Stimulated activated naive CD4-positive, alpha-beta T cell (primary cell): ENCODE measurements at places on chromosomes 7 and 10.

DNA sequence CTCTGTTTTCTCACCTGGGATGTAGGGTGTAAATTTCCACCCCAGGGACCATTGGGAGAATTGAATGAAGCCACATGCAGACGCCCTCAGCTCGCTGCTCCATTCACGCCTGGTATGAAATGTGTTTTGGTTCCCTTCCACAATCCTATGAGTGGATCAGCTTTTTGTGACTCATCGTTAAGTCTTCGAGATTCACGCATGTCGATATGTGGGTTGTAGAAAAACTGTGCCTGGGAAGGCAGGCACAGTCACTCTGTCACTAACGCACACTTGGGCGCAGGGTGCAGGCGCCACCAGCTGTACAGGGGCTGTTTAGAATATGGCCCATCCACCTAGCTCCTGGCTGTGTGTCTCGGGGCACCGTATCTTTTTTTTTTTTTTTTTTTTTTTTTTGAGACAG is 64.2 kb upstream of the SH2B2 start:
- no peak for DNase-seq

GRCh38 chr10:84428711-84429110 is 100.3 kb downstream of the CCSER2 start:
- DNase-seq = no peak

GRCh38 chr7:11760372-11760771 is 71.6 kb downstream of the THSD7A start:
- DNase-seq = no peak

- no peak for DNase-seq
Measured at GRCh38 chr7:133945497-133945896, 181.6 kb upstream of the LRGUK start.

DNA sequence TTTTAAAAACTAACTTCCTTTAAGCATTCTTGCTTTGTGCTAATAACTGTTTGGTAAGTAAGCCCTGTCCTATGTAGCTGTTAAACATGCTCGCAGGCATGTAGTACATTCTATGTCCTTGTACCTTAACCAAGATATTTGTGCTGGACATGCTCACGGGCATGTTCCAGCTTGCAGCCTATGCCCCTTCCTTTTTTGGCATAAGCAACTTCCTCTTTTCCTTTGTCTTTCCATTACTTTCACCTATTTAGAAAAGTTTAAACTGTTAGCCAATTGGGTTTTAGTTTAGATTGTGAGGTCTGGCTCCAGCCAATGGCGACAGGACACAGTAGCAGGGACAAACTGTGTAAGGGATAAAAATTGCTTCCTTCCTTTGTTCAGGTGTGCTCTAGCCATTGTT is 14.4 kb upstream of the APBB1IP start:
- no peak for DNase-seq

- no peak for DNase-seq
Measured at GRCh38 chr10:75350791-75351190, 50.8 kb downstream of the ZNF503 start.

DNA sequence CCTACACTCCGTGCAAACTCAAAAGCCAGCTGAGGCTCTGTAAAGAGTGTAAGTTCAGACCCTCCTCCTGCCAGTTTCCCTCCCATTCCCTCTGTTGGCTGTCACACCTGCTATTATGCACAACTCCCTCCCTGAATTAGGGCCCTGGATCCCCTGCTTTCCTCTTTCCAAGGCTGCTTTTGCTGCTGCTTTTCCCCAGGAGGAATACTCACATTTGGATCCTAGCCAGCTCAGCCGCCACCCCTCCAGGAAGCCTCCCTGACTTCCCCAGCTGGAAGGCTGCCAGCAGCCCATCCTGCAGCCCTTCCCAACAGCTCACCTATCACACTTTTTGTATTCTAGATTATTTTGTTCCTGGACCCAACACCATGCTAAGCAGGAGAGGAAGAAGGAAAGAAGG is 40.9 kb upstream of the WDR11 start:
- DNase-seq = no peak

GRCh38 chr7:99312316-99313203 is 13.1 kb upstream of the ARPC1A start:
- DNase-seq = peak; percentile 48

DNA sequence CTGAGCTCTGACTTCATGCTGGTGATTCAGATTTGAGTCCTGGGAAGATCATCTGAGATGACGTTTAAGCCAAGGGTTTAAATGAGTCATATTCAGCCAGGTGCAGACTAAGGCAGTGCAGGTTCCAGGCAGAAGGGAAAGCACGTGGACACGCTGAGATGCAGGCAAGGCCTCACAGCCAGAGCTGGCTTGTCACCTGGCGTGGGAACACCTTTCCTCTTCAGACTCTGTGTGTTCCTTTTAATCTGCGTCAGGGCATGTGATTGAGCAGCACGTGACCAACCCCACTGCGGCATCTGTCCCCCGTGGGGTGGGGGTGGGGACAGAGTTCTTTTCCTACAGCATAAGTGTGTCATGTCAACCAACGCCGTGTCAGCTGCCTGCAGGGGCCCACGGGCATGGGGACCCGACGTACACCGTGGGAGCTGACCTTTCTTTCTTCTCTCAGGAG is 10.7 kb upstream of the IDI2 start:
- DNase-seq = no peak

DNA sequence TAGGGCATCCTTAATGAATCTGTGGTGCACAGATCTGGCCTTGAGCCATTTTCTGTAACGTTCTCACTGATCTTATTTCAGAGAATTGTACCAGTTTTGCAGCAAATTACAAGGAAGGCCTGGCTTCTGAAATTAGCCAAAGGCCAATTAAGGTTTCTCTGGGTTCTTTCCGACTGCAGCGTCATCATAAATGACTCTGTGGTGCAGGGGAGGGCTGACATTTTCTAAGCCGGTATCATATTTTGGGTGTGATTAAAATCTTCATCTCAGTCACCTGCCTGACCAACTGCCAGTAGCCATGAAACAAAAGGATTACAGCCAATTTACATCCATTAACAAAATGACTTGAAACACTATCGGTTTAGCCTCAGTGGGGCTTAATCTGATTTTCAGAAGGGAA is 363.7 kb downstream of the ADRA2A start:
- no peak for DNase-seq

DNA sequence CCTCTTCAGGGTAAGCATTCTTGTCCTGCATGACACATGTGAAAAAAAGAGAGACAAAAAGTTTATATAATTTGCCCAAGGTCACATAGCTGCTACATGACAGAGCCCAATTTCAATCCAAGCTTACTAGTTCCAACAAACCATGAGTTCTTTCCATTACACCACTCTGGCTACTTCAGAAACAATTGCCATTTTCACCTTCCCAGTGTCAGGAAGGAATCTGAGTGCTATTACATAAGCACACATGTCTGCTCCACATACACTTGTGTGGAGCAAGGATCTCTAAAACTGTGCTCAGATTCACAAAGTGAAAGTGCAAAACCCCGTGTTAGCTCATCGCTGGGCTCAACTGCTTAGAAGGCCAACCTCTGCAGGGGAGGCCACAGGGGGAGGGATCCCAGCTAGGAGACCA is 356.2 kb upstream of the NFE2L3 start:
- DNase-seq = no peak

DNA sequence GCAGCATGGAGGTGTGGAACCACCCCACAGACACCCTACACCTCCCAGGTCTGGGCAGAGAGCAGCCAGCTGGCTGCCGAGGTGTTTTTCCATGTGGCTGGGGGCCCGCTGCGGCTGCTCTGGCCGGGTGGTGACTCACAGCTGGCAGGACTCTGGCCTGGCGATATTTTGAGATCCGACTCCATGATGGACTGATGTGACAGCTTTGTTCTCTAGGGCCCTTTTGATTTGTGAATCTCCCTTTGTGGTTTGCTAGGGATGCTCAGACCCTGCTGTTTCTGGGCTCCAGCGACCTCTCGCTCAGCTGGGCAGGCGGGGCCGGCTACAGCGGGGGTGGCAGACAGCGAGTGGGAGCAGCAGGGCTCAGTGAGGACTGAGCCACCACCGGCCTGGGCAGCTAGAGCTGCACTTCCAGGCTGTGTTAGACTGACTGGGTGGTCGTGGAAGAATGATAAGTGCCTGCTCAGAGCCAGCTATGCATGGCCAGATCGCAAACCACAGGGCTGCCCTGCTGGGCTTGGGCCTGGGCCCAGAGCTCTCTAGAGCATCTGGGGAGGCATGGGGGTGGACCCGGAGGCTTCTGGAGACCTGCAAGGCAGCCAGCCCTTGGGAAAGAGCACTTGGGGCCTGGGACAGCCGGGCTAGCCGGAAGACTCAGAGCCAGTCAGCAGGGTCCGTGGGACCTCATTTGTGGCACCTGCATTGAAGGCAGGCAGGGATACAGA is 46.2 kb upstream of the GDF10 start:
- no peak for DNase-seq

GRCh38 chr7:40288827-40289226 is 154.0 kb downstream of the SUGCT start:
- no peak for DNase-seq

DNA sequence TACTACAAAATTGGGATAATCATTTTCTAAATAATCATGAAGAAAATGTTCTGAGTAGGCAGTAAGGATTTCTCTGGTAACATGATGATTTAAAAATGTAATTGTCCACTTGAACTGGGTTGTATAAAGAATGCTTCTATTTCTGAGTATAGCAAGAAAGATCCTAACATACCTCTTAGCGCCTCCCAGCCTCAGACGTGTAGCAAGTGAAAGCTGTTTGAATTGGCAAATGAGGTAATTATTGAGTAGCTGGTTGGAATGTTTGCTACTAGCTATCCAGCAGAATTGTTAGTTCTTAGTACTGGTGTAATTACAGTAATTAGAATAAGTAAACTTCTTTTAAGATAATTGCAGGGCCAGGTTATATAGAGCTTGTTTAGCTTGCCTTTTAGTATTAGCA is 47.9 kb downstream of the SEPTIN7 start:
- no peak for DNase-seq

GRCh38 chr7:118110178-118110925 is 73.6 kb upstream of the LSM8 start:
- no peak for DNase-seq

GRCh38 chr10:70998086-70998485 is 109.7 kb upstream of the PCBD1 start:
- no peak for DNase-seq

DNA sequence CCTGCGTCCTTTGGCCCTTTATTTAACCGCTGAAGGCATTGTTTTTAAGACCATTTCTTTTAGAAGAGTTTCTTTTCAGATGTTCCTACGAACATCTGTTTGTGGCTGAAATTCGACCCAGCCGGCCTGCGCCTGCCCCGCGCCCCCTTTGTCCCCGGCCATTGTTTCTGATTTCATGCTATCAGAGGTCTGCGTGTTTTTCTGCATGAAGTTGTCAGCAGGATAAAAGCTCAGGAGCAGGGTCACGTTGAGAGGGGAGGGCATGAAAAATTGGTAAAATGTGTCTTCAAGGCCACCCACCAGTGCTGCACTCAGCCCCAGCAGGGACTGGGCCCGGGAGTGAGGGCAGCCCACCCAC is 43.1 kb downstream of the NKX6-2 start:
- no peak for DNase-seq

DNA sequence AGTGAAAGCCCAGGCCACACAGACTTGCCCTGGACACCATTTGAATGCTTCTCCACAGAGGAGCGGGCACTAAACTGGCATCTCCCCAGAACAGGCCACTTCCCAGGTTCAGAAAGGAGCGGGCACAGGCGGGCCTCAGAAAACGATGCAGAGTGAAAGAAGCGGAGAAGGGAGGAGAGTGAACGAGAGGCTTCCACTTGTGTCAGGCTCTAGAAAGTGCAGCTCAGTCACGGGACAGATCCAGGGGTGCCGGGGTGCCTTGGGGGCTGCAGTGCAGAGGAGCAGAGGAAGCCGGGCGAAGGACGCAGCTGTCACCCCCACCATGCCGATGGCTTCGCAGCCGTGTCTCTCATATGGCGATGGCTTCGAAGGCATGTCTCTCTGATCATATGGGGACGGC is 26.1 kb upstream of the PRKAR1B start:
- no peak for DNase-seq

GRCh38 chr7:26284477-26284876 is 7.2 kb upstream of the SNX10 start:
- no peak for DNase-seq

DNA sequence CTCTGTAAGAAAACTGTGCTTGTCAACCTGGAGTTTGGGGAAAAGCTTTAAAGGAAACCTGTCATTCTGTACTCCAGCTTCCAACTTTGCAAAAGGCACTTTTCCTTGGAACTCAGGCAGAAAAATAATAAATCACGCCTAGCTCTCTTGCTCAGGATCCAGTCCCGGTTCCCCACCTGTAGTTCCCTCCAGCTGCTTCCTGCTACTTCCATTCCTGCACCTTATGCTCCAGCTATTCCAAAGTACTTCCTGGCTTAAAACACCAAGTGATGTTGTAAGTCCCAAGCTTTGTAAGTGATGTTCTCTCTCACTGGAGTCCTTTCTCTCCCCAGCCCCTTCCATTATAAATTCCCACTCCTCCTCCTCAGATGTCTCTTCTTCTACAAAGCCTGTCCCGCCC is 98.6 kb downstream of the GRM8 start:
- no peak for DNase-seq

GRCh38 chr7:95501261-95501832 is 15.6 kb downstream of the ASB4 start:
- no peak for DNase-seq

DNA sequence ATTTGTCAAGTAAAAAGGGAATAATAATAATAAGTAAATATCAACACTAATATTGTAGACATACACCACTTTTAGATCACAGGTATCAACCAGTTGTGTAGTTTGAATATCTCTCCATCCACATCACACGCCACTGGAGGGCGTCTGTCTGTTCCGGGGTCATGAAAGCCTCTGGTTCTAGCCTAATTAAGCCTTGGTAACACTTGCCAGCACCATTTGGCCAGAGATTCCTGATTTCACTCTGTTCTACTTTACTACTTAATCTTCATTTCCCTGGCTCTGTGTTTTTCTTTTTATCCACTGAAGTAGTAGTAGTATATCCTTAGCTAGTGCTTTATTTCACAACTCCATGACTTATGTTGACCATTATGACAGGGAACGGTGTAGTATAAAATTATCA is 285.6 kb upstream of the POM121L12 start:
- DNase-seq = no peak

DNA sequence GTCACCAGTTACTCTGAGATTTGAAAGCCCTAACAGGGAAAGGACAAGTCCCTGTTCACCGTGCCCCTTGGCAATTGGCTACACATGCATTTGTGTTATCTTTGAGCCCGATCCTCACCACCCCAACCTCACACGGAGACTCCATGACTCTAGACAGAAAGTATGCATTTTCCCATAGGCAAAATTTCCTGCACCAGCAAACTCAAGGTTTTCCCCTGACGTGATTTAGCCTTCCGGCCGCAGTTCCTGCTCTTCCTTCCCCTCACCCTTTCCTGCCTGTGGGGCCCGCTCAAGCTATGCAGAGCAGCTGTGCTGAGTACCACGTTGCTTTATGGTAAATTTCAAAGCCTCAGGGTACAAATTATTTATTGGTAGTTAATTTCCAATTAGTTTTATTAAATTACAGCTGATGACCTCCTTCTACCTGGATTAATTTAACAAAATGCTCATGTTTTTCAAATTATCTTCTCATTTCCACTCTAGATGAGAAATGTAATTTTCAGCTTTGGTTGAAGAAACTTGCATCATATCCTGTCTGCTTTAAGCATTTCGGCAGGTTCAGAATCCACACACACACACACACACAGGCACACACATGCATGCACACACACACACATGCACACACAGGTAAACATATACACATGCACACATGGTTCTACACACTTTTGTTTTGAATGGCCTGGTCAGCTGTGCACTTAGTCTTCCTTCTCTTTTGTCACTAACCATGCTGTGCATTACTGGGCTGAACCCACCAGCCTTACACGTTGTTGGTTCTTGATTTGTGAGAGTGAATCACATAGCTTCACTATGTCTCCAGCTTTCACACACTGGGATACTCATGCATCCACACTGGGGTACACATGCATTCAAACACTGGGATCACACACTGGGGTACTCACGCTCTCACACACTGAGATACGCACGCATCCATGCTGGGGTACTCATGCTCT is 283.1 kb upstream of the PITRM1 start:
- no peak for DNase-seq
